ENCODE measurements at places on chromosomes 13 and 19.
A peak's percentile ranks its signal among the peaks of the same experiment; 100 is the strongest.

- no peak for DNase-seq
Observed at GRCh38 chr13:54945973-54946372, 1917.4 kb downstream of the OLFM4 start.

DNA sequence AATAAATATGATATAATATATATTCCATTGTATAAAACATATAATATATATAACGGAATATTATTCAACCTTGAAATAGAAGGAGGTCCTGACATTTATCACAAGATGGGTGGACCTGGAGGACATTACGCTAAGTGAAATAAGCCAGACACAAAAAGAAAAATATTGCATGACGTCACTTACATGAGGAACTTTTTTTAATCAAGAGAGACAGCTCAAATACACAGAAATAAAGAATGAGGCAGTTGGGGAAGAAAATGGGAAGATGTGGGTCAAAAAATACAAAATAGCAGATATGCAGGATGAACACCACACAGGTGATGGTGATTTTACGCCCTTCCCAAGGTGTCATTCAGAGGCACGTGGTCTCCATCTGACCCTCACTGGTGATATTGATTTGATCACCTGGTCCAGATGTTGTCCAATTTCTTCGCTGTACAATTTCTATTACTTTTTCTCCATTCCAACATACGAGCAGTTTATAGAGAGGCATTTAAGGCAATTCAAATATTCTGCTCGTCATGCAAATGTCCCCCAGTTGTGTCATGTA, 513 bp upstream of the ZNF317 start:
- peak; percentile 6 for DNase-seq

DNA sequence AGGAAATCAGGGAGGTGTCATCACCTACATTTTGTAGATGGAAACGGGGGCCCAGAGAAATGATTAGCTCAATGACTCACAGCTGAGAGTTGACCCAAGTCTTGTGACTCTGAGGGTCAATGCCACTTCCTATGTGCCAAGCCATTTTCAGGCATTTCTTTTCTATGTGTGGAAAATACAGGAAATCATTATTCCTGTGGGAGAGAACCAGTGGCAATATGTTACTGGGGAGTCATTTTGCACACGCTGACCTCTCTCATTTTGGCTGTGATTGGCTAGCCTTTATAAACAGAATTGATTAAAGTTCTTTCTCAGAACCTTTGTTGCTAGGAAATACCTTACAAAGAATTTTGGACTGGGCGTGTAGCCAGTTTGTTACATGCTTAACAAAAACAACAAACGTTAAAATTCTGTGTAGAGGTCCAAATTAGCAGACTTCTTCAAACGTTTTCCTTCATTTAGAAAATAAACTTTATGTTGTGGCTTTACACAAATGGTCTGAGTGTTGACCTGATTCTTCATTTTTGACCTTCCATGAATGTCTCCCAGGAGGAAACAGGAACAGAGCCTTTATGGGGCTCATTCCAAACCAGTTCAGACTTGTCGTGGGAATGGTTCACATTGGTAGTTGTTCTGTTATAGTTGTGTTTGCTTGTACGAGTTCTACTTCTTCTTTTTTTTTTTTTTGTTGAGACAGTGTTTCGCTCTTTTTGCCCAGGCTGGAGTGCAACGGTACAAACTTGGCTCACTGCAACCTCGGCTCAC, 11.4 kb downstream of the PCCA start:
- DNase-seq, result no peak

DNA sequence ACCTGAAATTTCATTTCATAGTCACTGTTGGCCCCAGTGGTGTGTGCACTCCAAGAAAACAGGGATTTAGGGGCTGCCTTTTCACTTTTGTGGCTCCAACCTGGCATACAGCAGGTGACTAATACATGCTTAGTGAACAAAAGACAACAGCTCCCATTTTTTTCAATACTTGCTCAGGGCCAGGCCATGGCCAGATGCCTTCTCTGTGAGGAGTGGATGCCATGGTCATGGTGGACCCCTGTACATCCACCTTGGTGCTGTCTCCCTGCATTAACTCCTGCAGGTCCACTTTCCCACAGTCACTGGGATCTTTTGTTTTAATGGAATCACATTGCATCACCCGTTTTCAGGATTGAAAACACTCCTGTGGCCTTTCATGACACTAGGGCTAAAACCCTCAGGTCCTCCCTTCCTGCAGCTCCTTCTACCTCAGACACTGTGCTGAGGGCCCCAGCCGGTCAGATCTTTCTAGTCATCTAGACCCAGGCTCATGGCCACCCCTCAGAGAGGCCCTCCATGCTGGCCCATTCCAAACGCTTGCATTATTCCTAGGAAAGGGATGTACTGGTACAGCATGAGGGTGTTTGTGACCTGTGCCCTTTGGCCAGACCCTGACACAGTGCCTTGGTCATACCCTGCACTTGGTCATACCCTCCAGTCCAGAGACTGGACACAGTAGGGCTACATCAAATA, 1.2 kb upstream of the TMEM147 start:
- no peak for DNase-seq

DNA sequence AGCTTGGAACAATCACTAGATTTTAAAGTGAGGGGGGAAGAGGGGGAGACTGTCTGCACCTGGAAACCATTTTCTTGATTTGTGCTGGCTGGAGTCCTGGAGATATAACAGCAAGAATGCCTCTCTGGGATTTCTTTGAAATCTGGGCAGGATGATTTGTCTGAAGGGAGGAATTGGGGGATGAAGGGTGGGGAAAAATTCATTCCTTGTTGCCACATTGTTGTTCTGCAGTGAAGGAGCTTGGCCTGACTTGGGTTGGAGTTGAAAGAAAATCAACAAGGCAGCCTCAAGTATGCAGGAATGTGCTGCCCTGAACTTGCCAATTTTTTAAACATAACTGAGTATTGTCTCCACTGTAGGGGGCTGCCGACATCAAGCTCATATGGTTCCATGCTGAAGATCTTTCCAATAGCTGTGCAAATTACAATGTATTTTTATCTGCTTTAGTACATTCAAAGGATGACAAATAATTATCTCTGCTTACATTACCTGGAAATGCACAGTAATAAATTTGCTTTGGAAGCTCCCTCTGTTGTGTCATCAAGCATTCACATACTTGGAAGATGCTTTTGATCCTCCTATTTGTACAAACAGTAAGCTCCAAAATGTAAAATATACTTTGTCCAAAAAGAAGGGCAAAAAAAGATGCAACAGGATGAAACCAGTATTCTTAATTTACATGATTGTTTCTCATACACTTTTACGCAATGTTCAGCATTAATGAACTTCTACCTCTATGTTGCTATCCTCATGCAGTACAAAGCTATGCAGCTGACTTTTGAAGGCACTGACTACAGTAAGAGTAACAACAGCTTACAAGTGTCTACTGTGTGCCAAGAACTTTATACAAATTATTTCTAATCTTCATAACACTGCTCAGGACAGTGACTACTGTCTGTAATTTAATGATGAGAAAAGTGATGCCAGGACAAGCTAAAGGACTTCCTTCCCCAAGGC, 627.9 kb upstream of the KLF12 start:
- no peak for DNase-seq

DNA sequence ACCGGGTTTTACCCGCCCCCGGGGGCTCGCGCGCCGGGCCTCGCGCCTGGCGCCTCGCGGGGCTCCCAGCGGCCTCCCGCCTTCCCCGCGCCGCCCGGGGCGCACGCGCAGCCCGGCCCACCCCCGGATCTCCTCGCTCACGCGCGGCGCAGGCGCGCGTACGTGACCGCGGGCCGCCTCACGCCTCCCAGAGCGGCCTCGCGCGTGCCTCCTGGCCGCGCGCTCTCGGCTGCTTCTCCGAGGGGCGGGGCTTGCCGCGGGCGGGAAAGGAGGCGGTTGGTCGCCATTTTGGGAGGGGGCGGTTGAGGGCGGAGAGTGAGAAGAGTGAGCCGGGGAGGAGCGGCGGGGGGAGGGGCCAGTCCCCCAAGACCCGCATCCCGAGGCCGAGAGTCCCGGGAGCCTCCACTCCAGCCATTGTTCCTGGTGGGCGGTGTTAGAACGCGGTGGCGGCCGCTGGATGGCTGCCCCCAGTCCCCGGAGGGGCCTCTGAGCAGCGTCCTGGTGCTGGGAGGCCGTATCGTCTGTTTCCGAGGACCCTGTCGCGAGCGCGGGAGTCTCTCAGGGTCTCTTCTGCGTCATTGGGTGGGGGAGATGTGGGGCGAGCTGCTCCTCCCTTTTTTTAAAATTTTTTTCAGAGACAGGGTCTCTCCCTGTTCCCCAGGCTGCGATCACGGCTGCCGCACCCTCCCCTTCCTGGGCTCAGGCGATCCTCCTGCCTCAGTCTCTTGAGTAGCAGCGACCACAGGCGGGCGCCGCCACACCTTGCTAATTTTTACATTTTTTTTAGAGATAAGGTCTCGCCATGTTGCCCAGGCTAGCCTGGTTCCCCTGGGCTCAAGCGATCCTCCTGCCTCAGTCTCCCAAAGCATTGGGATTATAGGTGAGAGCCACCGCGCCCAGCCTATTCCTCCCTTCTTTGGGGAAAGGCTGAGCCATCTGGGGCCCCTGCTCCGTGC, at the start of gene ZNF541:
TSS of gene ZNF541 (minus strand) at position 78 of the 956 bp plus-strand sequence. CDS start 17,292 bp downstream, outside the sequence.
- no peak for DNase-seq

DNA sequence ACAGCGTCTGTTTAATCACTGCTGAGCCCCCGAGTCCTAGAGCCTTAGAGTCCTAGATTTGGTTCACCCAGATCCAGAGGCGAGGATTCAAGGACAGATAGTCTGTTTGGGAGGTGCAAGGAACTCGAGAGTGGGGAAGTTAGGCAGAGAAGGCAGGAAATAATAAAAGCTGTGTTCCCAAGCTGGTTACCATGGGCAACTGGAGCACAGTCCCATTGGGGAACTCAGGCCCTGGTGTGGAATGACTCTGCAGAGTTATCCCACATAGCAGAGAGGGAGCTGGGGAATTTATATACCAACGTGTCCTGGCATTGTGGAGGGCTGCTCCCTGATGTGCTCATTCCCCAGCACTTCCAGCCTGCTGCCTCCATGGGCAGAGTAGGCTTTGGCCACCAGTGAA, 9.7 kb downstream of the IGSF23 start:
- no peak for DNase-seq

DNA sequence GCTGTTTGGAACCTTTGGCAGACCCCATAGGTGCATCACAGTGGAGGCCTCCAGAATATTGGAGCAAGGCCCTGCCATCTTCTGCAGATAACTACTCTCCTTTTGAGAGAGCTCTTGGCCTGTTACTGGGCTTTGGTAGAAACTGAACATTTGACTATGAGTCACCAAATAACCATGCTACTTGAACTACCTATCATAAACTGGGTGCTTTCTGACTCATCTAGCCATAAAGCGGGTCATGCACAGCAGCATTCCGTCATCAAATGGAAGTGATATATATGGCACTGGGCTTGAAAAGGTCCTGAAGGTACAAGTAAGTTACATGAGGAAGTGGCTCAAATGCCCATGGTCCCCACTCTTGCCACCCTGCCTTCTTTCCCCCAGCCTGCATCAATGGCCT, 782.5 kb upstream of the SLITRK6 start:
- DNase-seq, result no peak

DNA sequence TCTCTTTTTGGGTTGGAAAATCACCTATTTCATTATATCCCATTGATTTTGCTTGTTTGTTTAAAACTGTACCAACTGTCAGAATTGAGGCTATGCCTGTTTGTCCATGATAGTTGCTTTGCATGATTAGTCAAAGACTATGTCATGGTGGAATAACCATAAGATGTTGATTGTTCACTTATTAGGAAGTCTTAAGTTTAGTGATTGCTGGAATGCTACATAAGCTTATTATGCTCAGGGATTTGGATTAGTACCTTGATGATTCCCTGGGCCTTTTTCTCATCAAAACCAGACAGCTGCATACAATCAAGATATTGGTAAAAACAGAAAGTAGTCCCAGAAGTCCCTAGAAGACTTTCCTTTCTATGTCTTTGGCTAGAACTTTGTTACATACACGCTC, 954.7 kb downstream of the PCDH9 start:
- no peak for DNase-seq

- DNase-seq, result no peak
Observed at GRCh38 chr19:50313812-50314536, 15.2 kb downstream of the KCNC3 start.

- peak; percentile 37 for DNase-seq
Observed at GRCh38 chr19:9075064-9075949, 11.6 kb upstream of the OR1M1 start.

- DNase-seq, result no peak
Observed at GRCh38 chr19:45585158-45585577, 566 bp upstream of the OPA3 start.

DNA sequence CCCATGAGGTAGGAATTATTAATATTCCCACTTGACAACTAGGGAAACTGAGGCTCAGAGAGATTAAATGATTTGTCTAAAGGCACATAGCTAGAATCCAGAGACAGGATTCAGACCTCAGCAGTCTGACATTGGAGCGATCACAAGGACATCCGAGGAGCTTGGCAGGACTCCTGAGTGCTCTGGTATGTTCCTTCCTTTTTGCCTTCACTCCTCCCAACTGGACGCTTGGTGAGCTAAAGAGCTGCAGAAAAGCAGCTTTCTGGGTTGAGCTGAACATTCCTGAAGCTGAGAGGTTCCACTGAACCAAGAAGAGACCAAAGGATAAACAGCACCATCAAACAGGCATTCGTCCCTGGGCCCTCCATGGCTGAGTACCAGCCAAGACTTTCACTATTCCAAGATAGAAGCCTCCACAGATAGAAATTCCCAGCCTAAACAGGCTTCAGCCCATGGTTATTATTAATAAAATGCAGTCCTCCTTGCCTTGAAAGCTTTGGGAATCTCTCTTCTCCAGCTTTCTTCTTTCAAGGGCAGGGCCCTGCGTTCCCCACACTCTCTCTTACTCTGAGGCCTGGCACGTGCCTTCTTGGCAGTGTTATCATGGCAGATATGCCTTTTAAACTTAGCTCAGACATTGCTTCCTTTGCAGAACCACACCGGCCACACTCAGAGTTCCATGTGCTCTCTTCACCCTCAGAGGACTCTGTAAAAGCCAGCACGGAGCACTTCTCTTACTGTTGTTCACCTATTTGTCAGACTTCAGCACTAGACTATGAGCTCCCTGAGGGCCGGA, 97.1 kb downstream of the CYSLTR2 start:
- DNase-seq, result no peak

GRCh38 chr13:99434258-99434788, 66.9 kb upstream of the TM9SF2 start:
- DNase-seq, result no peak

GRCh38 chr19:47243364-47243775, 12.4 kb upstream of the BBC3 start:
- no peak for DNase-seq

DNA sequence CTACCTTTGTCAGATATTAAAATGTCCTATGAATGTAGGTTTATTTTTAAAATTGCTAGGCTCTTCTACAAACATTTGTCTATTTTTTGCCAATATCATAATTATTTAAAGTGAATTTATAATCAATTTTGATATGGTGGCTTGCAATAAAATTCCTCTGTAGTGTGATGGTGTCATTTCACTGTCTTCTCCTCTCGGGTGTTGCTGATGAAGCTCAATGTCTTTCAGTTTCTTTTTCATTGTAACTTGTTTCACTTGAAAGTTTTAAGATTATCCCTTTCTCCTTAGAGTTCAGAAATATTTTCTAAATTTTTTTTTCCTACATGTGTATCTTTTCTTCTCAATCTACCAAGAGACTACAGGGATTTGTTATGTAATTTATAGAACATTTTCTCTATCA, 267.1 kb upstream of the EDNRB start:
- DNase-seq, result no peak

- DNase-seq, result no peak
Observed at GRCh38 chr13:34065928-34066327, 248.0 kb downstream of the RFC3 start.
